ENCODE measurements at places on chromosomes 7 and 10.

- peak; percentile 70 for DNase-seq
Observed at GRCh38 chr10:119595676-119596515, 868 bp downstream of the TIAL1 start.

DNA sequence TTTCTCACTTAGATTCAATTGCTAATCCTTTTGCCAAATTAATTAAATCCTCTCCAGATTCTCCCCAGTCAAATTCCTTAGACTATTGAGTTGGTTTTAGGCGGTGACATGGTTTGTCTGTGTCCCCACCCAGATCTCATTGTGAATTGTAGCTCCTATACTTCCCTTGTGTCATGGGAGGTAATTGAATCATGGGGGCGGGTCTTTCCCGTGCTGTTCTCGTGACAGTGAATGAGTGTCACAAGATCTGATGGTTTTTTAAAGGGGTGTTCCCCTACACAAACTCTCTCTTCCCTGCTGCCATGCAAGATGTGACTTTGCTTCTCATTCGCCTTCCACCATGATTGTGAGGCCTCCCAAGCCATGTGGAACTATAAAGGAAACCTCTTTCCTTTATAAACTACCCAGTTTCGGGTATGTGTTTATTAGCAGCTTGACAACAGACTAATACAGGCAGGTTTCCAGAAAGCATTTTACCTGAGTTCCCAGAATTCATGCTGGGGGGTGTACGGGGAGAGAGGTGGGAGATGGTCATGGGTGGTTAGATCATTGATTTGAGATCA is 44.7 kb upstream of the GARS1 start:
- no peak for DNase-seq

- DNase-seq, result no peak
Observed at GRCh38 chr10:132248455-132249225, 59.1 kb downstream of the STK32C start.

- DNase-seq, result no peak
Observed at GRCh38 chr10:61951144-61951483, 49.6 kb downstream of the ARID5B start.

DNA sequence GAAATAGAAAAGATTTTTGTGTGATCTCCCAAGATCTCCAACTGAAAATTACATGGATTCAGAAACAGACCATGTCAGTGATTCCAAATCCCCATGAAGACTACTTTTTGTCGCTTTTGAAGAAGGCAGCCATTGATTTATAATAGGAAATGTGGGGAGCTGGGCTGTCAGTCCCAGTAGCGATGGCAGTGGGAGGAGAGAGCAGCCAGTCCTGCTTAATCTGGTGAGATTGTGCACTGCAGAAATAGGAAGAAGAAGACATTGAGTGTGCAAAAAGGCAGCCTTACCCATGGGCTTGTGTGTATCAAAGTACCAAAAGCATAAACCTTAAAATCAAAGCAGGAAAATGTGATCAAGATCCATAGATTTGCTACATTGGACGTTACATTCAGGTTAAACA is 4.8 kb downstream of the ADRB1 start:
- DNase-seq, result no peak

DNA sequence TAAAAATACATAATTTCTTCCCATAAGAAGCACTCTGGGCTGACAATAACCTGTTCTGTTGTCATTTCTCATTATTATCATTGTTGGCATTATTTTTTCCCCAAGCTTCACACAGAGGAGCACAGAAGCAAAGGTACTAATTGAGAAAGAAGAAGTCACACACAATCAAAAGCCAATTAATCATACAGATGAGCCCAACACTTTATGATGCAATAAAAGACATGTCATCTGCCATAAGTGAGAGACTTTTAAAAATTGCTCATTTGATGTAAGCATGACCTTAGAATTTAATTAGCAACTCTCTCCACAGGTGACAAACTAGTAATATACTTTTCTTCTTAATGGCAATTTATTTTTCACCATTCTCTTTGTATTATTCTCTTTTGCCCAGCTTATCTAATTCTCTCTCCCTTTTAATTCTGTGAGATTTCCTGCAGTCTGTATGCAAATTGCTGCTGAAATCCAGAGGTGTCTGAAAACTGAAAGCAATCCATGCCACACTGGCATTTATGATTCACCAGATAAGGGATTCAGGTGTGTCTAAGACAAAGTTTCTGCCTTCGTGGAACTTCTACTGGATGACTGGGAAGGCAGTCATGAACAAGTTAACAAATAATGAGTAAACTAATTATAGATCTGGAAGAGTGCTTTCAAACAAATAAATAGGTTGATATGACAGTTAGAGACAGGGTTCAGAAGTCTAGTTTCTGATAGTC is 203.5 kb downstream of the CHCHD3 start:
- DNase-seq, result no peak

DNA sequence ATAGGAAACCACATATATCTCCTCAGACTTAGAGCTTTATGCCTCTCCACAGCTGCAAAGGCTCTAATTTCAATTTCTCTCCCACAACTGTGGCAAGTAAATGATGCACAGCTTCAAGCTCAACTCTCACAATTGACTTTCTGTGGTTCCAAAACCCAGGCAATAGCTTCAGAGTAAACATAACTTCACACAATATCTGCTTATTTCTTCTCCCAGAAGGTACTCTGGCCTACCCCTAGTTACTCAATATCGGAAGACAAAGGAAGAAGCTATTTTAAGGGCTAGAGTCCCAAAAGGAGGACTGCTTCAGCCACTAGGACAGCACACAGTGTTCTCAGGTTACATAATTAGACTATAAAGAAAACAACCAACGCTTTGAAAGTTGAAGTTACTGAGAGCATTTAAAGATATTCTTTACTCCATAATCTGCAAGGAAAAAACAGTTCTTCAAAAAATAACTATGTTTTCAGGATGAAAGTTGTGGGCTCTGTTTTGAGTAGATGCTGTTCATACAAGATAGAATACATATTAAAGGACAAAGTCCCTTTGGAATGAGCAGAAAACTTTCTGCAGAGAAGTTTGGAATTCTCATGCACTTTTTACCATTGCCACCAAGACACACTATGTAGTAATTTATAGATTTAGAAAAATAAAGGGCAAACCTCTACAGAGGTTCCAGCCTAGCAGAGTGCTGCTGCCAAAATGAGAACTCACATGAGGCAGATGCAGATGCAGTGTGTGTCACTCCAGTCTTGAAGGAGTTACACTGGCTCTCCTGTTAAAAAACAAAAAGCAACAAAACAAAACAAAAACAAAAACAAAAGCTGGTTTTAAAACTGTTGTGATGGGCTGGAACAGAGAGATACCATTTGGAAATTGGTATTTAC is 81.8 kb downstream of the NT5C2 start:
- peak; percentile 82 for DNase-seq

DNA sequence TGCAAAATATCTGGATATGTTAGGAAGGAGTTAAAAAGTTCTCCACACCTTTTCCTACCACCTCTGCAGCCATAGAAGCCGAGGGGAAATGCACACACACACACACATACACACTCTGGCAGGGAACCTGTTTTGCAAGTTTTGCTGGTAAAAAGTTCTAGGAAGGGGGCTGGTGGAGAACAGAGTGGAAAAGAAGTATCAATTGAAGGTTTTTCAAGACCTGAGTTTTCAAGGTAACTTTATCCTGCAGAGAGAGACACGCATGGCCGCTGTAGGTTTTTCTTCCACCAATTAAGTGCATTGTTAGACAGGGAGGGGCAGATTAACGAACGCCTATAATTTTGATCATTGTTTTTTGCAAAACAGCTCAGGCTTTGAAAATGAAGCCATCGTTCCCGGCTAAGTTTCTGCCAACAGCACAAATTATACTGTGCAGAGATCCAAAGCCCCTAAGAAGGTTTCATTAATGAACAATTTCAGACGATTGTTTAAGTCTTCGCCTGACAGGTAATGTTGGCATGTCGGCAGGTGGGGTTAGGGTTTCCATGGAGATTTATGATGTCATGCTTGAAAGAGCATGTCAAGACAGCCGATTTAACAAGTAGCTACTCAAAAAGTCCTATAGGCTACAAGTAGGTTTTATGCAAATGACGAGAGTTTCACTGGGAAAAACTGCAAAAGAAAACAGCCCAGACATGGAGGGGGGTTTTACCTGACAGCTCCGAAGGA is 29.7 kb downstream of the KIAA1217 start:
- DNase-seq, result no peak

DNA sequence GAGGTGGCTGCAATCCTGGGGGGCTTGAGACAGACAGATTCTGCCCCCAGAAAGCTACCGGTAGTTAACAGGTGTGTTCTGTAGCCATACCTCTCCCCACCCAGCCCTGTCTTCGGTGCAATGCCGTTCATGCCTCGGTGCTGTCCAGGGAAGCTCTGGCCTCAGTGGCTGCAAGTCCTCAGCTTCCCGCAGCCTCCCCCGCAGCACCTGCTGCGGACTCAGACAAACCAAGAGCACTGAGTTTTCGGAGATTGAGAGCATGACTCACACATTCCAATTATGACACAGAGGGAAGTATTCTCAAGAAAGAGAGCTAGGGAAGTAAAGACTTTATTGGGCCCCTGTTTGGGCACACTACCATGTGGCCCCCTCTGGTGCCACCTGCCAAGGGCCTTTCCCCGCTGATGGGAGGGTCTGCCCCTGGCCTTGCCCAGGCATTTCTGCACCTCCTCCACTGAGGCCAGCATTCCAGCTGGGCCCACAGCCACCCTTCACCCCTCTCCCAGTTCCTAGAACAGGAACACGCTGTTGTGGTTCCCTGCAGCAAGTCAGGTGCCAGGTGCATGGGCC is 30.2 kb upstream of the EZH2 start:
- DNase-seq, result no peak

DNA sequence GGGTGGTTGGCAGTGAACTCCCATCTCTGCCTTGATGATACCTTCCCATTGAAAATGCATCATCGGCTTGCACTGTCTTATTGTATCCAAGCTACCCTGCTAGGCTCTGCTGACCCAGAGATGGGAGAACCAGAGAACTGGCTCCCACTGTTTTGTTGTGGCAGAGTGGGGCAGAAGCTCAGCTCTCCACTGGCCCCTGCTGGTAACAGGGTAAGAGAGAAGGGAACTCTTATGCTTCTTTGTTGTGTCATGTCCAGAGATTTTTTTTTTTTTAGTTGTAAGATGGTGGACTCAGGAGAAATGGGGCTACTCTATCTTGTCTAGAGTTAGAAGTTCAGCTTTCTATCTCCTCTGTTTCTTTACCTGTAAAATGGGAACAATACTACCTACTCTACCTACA is 100.5 kb upstream of the SDK1 start:
- peak; percentile 12 for DNase-seq

DNA sequence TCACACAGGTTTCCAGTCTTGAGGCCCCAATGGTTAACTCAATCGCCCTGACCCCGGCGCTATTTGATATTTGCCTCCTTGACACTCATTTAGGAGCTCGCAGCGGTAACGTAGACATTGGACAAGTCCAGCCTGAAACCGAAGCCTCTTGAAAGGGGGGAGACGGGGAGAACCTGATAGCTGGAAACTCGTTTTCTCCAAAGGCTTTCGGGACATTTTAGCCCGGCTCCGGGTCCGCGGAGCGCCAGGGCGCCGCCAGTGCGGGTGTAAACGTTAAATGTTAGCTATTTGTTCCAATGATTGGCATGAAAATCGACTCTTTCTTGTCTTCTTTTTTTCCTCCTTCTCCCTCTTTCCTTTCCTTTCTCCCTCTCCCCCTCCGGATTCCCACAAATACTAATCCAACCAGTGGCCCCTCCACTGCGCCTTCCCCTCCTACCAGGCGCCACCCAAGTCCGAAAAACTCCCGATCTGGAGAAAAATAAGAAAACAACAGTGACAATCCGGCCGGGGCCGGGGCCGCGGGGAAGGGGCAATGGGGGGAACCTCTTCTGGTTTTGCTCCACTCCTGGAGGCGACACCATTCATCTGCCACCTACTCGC is 17.2 kb upstream of the GATA3 start:
- no peak for DNase-seq

DNA sequence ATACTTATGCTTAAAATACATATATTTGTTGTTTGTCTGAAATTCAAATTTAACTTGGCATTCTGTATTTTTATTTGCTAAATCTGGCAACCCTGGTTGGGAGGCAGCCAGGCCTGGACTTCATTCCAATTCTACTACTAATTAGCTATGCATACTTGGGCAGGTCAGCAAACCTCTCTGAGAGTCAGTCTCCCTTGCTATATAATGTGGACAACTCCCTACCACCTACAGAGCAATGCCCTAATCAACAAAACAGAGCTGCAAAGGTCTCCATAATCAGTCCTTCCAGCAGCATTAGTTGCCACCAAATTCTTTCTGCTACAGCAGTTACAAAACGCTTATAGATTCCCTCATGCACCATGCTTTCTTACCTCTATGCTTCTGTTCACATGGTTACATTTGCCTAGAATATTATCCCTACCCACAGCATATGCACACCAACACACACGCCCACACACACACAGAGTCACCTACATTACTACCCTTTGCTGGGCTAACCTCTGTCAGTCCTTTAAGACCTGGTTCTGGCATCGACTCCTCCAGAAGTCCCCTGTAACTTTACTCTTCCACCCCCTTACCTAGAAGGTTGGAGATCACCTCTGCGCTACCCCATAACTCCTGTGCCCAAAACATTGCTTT is 188.7 kb downstream of the FGFR2 start:
- no peak for DNase-seq

DNA sequence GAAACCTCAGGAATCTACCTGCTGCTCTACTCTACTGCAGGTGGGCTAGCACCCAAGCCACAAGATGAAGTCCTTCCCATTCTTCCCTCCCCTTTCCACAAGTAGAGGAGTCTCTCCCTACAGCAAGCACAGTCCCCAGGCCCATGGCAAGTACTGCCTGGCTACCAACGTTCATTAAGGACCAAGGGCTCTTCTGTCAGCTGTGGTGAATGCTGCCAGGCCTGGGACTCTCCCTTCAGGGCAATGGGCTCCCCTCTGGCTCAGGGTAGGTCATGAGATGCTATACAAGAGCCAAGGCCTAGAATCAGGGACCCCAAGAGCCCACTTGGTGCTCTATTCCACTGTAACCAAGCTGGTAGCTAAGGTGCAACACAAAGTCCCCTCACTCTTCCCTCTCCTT is 39.8 kb downstream of the SNX13 start:
- DNase-seq, result no peak

- no peak for DNase-seq
Observed at GRCh38 chr7:92253251-92253650, 7.5 kb downstream of the ANKIB1 start.

- peak; percentile 92 for DNase-seq
Observed at GRCh38 chr7:142581341-142581740, 167.9 kb upstream of the PRSS1 start.

- no peak for DNase-seq
Observed at GRCh38 chr7:71611986-71612385, 480.0 kb downstream of the GALNT17 start.

GRCh38 chr7:85882335-85882734 is 695.5 kb upstream of the SEMA3D start:
- no peak for DNase-seq

DNA sequence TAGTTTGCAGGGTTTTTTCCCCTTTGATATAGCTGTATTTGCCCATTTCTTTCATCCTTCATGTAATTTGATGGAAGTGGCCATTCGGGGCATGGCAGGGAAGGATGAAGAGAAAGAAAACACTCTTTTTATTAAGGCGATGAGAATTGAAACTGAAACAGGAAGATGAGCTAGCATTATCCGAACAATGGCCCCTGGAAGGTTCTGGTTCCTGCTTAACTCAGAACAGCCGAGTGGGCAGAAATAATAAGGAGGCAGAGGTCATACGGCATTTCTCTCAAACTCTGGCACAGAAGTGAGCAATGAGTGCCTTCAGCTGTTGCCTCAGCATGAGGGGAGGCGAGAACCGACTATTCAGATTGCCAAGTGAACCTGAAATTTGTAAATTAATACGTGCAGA is 113.2 kb upstream of the MYO3A start:
- no peak for DNase-seq

Measured in Kasumi-1 (cell line).